ENCODE measurements at places on chromosomes 3 and 15.

DNA sequence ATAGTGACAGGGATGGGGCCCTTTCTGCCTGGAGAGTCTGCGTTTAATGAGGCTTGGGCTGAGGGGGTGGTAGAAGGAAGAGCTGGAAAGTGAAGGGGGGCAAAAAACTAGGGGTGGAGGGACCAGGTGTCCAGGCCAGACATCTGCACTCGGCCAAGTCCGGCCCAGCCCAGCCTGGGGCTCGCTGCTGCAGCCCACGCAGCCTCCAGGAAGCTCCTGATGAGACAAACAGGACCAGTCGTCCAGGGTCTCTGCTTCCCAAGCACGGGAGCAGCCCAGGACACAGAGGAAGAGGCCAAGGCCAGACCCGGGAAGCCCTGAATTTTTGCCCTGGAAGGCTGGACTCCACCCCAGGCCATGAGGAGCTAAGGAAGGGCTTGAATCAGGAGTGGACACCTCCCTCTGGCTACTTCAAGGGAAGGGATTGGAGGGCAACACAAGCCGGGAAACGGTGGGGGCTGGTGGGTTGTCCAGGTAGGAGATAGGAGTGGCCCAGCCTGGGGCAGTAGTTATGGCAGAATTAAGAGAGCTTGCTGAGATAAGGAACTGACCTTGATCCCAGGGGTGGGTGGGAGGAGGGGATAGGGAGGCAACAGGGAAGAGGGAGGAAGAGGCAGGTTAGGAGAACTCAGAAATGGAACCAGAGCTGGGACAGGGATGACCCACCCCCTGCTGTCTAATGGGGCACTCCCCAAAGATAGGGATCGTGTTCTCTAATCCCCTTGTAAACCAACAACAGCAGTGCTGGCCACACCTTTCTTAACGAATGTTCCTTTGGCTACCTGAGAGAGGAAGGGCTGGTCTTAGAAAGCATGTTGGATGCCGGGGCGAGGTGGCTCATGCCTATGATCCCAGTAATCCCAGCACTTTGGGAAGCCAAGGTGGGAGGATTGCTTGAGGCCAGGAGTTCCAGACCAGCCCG, 89.5 kb downstream of the ANP32A start:
- no peak for DNase-seq

DNA sequence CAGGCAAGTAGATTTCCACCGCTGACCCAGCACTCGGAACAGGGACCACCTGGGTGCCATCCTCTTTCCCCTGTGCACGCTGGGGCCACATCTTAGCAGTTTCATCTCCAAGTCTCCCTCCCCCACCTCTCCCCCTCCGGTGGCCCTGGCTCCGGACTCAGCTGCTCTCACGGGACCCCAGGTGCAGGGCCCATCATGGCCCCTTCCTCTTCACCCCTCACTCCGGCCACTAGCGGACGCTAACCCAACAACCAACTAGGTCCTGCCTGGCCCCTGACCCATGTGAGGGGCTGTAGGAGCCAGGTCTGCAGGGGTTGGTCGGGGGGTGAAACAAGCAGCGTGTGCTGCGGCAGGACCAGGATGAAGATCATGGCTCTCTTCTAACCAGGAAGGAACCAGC, 31.3 kb upstream of the IQSEC1 start:
- DNase-seq, result no peak

GRCh38 chr3:167743799-167744198, 8.3 kb downstream of the SERPINI1 start:
- DNase-seq, result no peak

GRCh38 chr3:140007081-140007480, 72.1 kb downstream of the CLSTN2 start:
- DNase-seq, result no peak

- DNase-seq, result no peak
Measured at GRCh38 chr3:49279376-49279775, 2.3 kb upstream of the C3orf62 start.

DNA sequence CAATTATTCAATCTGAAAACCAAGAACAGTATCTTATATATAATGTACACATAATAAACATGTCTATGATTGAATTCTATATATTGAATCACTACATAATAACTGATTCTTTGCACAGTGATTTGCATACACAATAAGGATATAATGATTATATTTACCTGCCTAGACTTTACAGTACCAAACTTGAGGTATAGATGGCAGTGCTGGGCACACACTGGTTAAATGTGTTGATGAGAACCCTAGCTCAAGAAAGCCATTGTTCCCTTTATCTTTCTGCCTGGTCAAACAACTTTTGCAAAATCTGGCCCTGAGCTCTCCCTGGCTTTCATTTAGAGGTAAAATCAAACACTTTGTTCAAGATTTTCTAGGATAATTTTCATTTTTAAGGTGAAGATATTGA, 697.7 kb downstream of the TUSC7 start:
- no peak for DNase-seq

DNA sequence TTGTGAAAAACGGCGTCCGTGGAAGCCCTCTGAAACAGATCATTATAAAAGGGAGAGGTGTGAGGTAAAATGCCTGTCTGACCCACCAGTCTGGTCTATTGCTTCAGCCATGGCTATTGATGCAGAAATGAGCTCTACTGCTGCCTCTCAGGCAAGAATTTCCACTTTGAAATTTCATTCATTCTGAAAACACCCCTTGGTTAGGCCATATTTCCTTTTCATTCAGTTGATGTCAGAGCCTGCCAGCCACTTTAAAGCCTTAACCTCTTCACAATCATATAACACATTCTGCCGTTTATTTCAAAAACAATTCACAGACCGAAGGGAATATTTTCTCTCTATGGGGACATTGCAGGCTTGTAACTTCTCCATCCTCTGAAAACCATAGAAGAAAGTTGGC, 71.9 kb downstream of the FOXB1 start:
- DNase-seq, result no peak

DNA sequence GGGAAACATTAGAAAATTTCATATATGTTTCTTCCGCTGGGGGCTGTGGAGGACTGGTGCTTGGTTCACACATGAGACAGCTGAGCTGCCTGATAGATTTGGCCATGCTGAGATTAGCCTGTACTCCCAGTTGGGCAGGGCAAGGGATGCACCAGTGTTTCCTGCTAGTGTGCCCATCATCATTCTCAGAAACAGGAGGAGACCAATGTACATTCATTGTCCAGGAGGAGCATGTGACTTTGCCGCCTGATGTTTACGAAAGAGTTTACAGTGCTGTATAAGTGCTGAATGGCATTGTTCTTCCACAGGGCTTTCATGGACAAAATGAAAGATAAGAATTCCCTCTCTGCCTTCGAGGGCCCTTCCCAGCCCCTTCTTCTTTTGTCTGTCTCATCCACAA, 311.1 kb upstream of the THBS1 start:
- DNase-seq, result no peak

DNA sequence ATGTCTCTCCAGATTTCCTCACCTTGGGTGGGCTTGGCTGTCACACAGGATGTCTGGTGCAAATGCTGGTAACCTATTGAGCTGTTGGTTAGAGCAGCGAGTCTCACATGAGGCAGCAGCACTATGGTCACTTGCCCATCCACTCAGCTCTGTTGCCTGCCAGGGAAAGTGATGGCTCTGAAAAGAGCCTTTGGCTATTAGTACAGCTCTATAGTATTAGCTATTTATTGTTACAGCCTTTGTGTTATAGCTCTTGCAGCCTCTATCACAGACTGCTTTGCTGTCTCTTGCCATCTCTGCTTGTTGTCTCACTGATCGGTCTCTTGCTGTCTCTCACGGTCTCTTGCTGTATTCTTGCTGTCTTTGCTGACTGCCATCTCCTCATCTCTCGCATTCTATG, 114.3 kb downstream of the MFSD1 start:
- DNase-seq, result no peak

- no peak for DNase-seq
Measured at GRCh38 chr15:65344214-65344913, 33.4 kb downstream of the IGDCC3 start.

- DNase-seq, result no peak
Measured at GRCh38 chr15:25331860-25332259, 107.0 kb downstream of the UBE3A start.

DNA sequence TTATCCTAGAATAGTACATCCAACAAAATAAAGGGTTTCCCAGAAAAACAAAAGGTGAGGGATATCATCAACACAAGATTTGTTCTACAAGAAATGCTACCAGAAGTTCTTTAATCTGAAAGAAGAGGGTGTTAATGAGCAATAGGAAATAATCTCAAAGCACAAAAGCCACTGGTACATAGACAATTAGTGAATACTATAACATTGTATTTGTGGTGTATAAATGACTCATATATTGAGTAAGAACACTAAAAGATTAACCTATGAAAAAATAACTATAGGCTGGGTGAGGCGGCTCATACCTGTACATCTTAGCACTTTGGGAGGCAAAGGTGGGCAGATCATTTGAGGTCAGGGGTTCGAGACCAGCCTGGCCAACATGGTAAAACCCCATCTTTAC, 210.2 kb upstream of the SLITRK3 start:
- DNase-seq, result no peak

GRCh38 chr3:66276705-66277274, 56.0 kb downstream of the SLC25A26 start:
- DNase-seq, result peak; percentile 2

DNA sequence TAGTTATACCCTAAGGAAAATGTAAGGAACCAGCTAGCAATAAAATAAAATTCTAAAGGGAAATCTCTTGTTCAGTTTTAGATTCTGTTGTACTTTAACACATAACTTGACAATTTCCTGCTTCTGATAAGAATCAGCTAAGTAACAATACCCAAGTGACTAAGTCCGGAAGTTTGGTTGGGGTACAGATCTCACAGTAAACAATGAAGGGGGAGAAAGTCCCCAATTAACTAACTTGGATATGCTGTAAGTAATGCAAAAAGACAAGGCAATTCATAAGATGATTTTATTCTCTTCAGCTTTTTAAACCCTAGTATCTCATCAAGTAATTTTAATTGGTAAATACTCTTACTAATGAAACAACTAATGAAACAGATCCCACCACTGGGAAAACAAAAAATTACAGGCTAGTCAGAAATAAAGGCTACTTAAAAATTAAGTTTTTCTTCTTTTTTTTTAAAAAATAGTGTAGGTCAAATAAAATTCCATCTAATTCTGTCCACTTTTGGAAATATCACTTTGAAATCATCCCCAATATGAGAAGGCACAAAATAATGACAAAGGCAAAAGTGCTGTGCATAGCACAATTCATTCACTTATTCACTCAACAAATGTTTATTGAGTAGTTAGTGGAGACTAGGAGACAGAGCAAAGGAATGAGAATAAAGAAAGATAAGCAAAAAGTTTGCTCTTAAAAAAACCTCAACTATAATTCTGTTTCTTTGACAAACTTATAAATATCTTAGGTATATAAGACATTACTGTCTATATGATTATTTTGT, 37.8 kb upstream of the IL20RB start:
- no peak for DNase-seq

DNA sequence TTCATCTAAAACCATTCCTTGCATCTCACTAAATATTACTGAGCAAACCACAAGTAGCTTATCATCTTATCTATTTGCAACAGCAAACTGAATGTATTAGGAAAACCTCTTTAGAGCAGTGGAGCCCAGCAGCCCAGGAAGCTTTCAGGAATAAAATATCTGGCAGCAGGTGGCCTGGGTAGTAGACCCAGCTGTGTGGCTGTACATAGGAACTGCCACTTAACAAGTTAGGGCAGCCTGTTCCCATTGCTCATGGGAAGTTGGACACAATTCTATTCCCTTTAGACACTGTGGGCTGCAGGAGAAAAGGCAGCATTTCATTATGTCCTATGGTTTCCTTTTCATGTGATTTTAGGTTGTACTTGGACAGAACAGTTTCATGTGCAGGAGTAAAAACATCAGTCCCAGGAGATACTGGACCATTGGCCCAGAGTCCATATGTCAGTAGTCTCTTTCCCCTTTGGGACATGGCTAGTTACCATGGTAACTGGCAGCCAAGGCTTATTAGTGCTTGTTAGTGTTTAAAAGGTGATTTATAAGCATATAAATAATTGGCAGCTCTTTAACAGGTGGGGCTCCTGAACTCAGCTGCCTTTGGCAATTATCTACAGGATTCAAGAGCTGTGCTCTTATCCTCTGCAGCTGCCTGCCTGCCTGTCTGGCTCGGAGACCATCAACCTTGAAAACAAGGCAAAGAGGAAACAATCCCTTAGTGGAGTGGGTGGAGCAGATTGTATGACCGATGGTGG, 28.9 kb upstream of the LSAMP start:
- DNase-seq, result no peak

- DNase-seq, result no peak
Measured at GRCh38 chr3:50557915-50558314, 9.6 kb downstream of the C3orf18 start.

GRCh38 chr3:3625544-3626271, 173.5 kb upstream of the LRRN1 start:
- no peak for DNase-seq

- no peak for DNase-seq
Measured at GRCh38 chr15:39629371-39629770, 48.5 kb downstream of the THBS1 start.

- no peak for DNase-seq
Measured at GRCh38 chr3:150483226-150483625, 63.1 kb downstream of the SERP1 start.

DNA sequence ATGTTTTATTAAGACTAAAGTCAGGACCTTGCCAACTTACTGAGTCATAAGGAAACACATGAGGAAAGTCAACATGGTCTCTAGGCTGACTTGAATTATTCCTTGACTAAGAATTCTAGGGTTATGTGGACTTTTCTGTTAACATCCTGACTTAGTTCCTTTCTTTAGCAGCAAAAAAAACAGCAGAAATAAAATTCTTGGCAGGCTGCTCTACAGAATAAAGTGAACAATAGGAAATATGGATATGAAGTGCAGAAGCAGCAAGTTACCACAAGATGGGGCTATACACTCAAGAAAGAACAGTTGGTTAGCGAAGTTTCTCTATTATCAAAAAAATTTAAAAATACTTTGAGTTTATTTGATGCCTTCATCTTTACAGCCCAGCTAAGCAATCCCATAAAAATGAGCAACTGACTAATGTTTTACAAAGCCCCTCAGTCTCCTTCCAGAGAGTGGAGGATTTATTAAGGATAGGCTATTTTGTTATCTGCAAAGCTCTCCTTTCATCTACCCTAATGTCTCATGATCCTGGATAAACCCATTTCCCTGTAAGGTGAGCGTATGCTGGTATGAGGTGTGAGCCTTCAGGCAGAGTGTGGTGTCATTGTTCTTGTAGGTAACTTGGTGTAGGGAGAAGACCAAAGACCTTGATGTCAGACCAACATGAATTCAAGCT, 23.1 kb upstream of the MCCC1 start:
- no peak for DNase-seq
